ENCODE measurements at places on chromosomes 1 and 21.

- DNase-seq = no peak
Measured at GRCh38 chr1:108200687-108201051, 526 bp upstream of the SLC25A24 start.

DNA sequence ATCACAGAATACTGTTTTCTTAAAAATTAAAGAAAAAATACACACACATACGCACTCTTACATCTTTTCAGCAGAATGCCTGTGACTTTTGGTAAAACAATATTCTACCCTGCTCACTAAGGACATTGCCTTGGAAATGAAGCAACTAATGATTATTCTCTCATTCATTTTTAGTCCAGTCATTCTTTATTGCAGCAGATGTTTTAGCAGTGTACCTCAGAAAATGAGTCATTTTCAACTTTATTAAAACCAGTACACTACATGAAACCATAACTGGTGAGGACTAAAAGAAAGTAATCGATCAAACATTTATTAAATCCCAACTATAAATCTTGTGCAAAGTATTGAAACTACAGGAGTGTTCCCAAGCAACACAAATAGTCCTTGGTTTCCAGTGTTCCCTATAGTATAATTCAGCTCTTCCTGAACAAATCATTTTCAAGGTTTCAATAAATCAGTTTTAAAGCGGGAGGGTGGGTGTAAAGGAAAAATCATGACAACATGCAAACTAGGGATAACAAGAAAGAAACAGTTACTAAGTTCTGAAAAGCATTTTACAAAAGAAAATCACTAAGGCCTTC, 114.2 kb downstream of the ADGRL4 start:
- DNase-seq = no peak

DNA sequence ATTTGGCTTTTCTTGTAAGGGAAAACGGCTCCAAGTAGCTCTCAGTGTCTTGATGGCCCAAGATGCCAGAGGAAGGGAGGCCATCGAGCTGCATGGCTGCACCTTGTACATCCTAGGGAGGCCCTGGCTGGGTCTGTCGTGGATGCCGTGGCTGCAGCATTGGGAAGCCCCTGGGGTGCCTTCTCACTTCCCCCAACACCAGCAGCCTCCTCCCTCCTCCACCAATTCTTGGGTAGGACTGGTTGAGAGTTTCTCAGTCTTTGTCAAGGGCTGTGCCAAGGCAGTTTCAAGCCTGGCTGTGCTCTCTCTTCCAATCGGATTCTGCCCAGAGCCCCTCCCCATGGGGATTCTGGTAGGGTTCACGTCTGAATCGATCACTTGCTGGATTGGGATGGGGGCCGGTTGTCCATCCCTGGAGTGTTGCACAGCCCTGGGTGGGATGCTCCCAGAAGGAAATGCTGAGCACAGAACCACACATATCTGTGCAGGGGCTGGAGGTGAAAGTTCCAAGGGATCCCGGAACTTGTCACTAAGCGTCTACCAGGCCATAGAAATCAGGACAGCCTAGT, 14.0 kb upstream of the SPSB1 start:
- no peak for DNase-seq

- DNase-seq = peak; percentile 86
Measured at GRCh38 chr1:53739109-53739681, at the start of gene GLIS1. Gene GLIS1 (minus strand): TSS chr1:53739164. CDS start chr1:53738064, 1,100 bp downstream.

DNA sequence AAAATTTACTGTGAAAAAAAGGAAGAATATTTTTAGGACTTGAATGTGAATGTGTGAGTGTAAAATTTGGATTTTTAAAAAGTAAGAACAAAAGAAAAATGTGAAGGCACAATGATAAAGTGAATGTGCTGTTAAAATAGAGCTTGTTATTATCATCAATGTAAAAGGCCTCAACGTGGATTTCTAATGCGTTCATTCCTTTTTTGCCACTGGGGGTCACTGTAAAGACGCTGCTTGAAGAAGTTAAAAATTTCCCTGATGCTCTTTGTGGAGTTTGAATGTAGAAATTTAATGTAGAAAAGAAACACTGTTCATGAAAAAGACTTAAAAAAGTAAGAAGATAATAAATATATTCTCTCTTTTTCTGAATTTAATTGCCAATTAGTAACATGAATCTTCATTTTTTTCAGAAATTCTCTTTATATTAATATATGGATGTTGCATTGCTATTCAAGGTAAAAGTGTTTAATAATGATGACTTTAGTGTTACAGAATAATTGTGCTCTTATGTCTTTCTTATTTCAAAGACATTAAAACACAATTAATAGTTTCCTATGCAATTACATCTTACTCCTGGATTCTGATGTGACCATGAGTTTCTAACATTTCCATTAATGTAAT, 161.5 kb downstream of the DNM3 start:
- no peak for DNase-seq

- no peak for DNase-seq
Measured at GRCh38 chr1:195054217-195054687, 1554.0 kb downstream of the KCNT2 start.

DNA sequence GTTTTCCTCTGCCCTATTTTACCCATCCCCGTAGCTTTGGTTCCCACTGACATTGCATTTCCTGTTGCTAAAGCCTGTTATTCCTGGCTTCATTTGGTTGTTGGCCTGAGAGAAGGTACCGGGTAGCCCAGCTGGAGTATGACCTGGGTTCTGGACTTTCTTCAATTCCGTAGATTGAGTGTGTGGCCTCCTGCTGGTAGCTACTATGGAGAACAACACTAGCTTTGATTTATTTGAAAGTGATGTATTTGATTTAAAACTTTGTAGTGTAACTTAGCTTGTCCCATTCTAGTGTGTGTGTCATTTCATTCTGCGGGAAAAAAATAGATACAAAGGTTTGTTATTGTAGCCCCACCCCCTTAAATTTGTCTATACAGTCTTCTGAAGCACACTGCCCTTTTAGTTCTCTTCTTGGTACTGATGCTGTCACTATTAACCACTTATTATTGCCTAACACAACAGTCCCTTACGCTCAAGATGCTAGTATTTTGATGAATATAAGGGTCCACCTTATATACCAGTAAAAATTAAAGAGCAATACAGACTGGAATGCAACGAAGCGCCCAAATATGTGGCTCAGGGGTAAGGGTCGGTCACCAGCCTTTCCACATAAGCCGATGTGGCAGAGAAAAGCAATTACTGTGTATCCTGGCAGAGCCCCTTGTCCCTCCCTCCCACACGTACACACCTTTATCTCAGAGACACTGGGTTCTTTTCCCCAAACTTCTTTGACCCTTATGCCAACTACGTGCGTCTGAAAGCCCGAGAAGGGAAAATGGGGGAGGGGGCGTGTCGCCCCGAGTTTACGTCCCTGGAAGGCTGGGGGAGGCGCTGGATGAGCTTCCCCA, 643 bp upstream of the MOV10 start:
- DNase-seq = no peak

- peak; percentile 12 for DNase-seq
Measured at GRCh38 chr1:1462318-1462966, 9.1 kb upstream of the ATAD3B start.

GRCh38 chr1:226635456-226635941, 86.9 kb downstream of the STUM start:
- peak; percentile 47 for DNase-seq

- peak; percentile 83 for DNase-seq
Measured at GRCh38 chr1:20358761-20359263, 68.1 kb downstream of the VWA5B1 start.

GRCh38 chr1:236117710-236118109, 24.6 kb upstream of the GPR137B start:
- DNase-seq = no peak

- no peak for DNase-seq
Measured at GRCh38 chr1:195894411-195894810, 713.8 kb downstream of the KCNT2 start.

GRCh38 chr1:15391366-15391765, 18.3 kb upstream of the EFHD2 start:
- no peak for DNase-seq

DNA sequence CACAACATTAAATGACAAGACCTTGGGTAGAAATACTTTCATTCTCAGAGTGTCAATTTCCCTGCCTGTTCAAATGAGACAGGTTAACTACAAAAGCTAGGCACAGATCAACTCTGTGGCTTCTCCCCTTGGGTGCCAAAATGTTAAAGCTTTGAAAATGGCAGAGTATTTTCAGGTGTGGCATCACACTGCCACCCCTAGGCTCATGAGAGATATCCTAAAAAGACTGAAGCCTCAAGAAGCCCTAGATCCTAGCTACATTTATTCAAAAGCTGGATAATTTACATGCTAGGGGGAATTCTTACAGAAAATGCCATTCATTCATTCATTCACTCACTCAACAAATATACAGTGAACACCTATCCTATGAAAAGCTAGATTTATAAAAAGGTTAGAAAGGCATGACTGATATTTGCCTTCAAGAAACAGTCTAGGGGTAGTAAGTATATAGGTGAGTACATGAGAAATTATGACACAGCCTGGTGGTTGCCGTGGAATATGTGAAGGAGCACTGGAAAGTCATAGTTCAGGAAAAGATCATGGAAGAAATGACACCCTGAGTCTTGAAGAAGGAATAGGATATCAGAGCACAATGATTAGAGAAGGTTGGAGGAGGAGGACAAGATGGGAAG, 15.9 kb upstream of the RAB4A start:
- DNase-seq = no peak

DNA sequence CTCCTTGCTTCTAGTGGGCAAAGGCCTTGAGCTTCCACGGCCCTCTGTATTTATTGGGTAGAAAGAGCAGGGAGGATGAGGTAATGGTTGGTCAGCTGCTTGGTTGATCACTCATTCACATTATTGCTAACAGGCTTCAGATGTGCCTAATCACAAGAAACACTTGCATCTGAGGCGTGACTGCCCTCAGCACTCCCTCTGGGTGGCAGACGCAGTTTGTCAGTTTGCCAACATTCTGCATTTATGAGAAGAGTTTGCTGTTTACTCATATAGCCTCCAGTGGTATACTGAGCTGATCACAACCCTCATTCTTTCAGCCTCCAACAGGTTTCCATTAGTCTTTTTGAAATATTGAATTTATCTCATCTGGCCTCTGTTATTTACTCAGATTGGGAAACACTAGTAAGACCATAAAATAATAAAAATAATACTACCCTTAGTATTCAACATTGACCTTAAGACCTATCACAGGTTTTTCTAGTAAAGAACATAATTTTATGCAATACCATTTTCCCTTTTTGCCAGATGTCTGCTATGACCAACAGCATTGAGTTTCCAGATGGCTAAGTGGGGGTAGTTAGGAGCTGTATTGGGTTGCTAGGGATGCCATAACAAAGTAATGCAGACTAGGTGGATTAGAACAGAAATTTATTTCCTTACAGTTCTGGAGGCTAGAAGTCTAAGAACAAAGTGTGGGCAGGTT, 53.3 kb downstream of the PTGFR start:
- no peak for DNase-seq

- no peak for DNase-seq
Measured at GRCh38 chr21:41709166-41709565, 57.7 kb downstream of the RIPK4 start.

DNA sequence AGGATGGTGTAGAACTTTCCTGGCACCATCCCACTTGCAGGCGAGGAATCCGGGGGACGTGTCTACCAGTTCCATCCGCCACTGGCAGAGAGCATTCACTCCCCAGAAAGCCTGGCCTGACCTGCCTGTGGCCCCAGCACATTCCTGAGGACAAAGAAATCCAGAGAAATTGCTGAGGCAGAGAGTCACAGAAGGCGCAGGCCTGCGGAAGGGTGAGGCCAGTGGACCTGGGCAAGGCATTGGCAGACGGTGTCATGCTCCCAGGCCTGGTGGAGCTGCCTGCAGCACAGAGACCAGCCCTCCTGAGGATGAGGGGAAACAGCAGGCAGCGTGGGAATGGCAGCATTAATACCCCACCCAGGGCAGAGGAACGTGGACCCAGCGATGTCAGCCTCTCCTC, 81.2 kb upstream of the F3 start:
- DNase-seq = no peak

- peak; percentile 85 for DNase-seq
Measured at GRCh38 chr21:42063571-42064521, 7.3 kb upstream of the UMODL1 start.

GRCh38 chr21:39006571-39007311, 176.5 kb downstream of the PSMG1 start:
- peak; percentile 78 for DNase-seq

DNA sequence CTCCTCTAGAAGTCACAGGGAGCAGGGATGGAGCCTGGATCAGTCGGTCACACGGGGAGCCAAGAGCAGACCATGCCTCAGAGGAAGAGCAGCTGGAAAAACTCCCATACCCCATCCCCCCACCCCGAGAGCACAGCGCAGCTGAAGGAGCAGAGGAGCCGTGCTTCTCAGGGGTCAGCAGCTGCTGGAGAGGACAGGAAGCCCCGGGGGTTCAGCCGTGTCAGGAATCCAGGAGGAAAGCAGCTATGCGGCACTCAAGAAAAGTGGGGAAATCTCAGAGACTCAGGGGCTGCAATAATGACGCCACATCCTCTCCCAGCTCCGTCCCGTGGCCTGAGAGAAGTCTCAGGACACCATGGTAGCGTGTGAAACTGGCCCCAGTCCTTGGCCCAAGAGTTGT, 102.3 kb downstream of the NPHP4 start:
- no peak for DNase-seq

DNA sequence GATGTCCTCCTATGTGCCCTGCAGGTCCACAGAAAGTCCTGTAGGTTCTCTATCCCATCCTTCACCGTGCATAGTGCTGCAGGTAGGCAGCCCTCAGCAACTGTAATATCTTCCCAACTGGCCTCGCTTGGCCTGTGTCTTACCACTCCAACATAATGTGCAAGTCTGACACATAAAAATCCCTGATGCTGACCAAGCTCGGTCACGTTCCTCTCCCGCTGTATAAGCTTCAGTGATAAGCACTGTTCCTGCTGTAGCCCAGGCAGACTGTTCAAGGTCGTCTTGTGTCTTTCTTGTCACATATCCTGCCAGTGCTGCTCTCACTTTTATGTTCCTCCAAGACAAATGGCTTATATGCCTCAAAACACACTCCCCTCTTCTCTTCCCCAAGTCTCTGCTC, 19.4 kb upstream of the KCNE1 start:
- DNase-seq = no peak

GRCh38 chr1:219041818-219042217, 131.9 kb upstream of the LYPLAL1 start:
- DNase-seq = no peak

- no peak for DNase-seq
Measured at GRCh38 chr1:215523906-215524305, 43.2 kb upstream of the KCTD3 start.
